ENCODE measurements at places on chromosomes 7 and 10.

DNA sequence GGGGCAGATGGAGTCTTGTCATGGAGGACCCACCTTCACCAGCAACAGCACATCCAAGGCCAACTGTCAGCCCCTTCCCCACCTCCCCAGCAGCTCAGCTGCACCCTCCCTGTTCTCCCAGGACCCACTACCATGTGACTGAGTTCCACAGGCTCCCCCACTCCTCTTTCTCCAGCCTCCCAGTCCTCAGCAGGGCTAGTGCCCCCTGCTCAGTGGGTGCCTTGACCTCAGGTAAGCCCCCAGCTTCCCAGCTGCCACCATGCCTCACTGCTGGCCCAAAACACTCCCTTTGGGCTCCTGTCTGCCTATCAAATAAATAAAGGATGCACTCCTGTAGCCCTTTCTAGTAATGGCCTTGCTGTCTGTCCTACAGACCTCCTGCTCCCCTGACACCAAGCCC lies 174.4 kb downstream of the SLIT1 start:
- peaks cover 14% of the 10 kb centered on the region for H3K36me3 ChIP-seq
- peaks cover 30% of the 10 kb centered on the region for H3K27me3 ChIP-seq
- no peak overlapping the region for H3K4me3 ChIP-seq
- no peak overlapping the region for H3K27ac ChIP-seq

GRCh38 chr7:82131215-82131614 lies 312.4 kb downstream of the CACNA2D1 start:
- DNase-seq = no peak
- H3K4me1 ChIP-seq = no peaks in the 10 kb centered on the region
- no peaks in the 10 kb centered on the region for H3K36me3 ChIP-seq
- no peak overlapping the region for H3K27ac ChIP-seq
- no peaks in the 10 kb centered on the region for H3K27me3 ChIP-seq

GRCh38 chr7:152615031-152615741 lies 60.8 kb downstream of the XRCC2 start:
- no peaks in the 10 kb centered on the region for H3K27me3 ChIP-seq
- peaks cover 12% of the 10 kb centered on the region for H3K4me1 ChIP-seq
- DNase-seq = no peak
- H3K36me3 ChIP-seq = no peaks in the 10 kb centered on the region
- no peak overlapping the region for H3K4me3 ChIP-seq

- no peak for DNase-seq
- no peaks in the 10 kb centered on the region for H3K27me3 ChIP-seq
- H3K4me1 ChIP-seq = peaks cover 9% of the 10 kb centered on the region
- no peaks in the 10 kb centered on the region for H3K36me3 ChIP-seq
- H3K27ac ChIP-seq = no peak overlapping the region
- H3K4me3 ChIP-seq = no peak overlapping the region
Observed at GRCh38 chr7:36599645-36600313, 124.5 kb downstream of the AOAH start.
